ENCODE measurements at places on chromosomes 5 and 9. TPM values are rescaled to one million over a fixed set of nuclear protein-coding genes. Genes with fewer than 3 reads are reported as not detected.

DNA sequence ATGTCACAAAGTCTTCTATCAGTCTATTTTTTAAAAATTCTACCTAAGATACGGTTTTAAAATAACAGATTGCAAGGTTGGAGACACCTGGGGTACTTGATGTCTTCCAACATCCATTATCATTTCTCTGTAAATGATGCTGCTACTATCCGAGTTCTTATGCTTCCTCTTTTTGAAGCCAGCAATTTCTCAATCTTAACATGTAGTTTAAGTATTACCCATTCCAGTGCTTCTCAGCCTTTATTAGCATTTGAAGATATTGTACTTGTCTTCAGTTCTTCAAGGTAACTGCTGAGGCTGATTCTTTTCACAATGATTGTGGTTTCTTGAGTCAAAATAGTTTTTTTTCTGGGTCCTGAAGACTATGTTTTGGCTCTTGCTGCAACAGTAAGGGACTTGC is 96.4 kb upstream of the SELENOP start:
- no peak for DNase-seq

DNA sequence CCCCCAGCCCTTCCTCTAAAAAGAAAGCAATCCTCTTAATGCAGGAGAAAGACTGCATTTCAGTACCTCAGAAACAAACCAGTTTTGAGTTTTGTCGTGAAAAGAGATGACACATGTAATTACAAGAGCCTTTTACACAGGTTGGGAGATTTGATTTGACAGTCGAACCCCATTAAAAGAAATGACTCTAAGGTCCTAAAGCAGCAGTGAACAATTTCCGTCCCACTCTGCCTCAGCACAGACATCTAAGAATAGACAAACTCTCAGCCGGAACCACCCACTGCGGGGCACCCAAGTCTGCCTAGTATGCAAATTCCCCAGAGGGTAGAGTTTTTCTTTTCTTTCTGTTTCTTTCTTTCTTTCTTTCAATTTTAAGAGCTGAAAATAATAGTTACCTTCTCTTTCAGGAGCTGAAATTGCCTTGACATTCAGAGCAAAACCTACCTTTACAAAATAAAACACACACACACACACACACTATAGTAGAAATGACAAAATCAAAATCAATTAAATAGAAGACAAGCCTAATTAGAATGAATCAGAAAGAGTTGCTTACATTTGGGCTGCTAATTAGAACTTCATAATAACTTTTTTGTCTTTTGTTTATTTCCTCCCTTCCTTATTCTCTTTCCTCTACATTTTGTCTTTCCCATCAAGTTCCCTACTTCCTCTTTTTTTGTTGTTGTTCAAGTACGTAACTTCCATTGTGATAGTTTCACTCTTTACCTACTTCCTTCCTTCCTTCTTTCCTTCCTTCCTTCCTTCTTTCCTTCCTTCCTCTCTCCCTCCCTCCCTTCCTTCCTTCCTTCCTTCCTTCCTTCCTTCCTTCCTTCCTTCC is 65.1 kb downstream of the BASP1 start:
- DNase-seq = no peak

DNA sequence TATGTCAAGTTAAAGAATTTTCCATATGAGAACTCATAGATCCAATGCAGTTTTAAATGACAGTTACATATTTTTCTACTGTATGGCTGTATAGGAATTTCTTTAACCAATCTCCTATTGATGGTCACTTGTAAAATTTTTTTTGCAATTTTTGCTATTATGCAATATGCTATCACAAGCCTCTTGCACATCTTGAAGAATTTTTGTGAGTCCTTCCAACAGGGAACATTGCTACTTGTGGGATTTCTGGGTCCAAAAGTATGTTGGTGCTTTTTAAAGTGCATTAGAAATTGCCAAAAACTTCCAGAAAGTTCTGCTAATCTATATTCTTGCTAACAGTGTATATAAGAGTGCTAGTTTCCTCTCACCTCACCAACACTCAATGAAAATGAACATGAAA is 65.1 kb downstream of the NPR3 start:
- no peak for DNase-seq

DNA sequence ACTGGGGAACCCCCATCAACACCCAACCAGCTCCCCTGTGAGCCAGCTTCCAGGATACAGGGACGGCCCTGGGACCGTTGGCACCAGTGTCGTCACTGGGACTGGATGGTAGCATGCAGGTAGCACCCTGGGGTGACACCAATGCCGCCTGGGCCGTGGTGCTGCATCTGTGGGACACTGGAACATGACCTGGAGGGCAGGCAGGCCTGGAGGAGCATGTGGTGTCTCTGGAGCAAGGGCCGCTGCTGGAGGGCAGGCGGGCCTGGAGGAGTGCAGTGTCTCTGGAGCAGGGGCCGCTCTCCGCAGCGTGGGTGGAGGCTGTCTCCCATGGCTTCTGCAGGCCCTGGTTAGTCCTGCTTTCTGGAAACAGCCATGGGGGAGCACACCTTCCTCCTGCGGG is 13.1 kb downstream of the LPCAT1 start:
- no peak for DNase-seq

GRCh38 chr5:35160486-35161116 is 69.7 kb downstream of the PRLR start:
- no peak for DNase-seq

- DNase-seq = peak; percentile 83
Observed at GRCh38 chr5:172133359-172134029, 54.5 kb downstream of the STK10 start.

DNA sequence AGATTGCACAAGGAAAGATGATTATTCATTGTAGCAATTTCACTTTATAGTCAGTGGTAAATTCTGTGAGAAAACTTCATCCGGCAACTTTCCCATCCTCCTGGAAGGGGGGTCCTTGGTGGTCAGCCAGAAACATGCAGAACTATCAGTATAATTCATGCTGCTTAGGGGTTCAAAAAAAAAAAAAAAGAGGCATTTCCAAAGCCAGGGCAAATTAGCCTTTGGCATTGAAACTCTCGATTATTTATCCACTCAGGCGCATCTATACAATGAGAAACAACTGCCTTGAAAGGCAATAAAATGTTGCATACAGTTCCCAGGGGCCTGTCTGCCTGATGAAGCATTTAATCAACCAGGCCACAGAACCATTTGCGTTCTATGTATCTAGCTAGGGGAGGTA is 263.3 kb downstream of the TMEM167A start:
- no peak for DNase-seq

DNA sequence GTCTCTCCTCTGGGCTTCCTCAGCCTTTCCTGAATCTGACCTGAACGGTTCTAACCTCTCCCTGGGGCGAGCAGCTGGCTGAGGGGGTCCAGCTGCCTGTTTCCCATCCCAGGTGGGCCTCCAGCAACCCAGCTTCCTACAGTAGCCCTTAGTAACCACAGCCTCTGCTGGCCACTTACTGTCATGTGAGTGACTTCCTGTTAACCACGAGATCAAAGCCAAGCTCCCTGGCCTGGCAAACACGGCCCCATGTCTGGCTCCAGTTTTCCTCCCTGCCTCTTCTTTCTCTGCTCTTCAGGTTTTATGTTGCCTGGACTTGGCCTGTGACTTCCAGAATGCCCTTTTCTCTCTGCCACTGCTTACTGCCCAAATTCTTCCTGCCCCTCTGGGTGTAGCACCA is 47.2 kb upstream of the DAB2IP start:
- DNase-seq = peak; percentile 20

DNA sequence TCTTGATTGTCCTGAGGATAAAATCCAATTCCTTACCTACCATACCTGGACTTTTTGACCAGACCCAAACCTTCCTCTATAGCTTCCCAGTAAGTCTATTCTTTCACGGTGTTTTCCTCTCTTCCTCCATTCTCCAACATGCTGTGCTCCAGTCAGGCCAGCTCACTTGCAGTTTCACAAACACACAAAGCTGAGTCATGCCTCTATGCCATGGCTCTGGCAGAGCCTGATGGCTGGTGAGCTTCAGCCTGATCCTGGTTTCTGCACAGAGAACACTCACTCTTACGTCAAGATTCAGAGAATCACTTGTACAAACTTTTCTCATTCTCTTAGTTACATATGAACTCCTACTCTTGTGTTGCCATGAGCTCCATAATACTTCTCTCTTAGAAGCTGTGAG is 27.7 kb upstream of the PAX5 start:
- peak; percentile 75 for DNase-seq

- DNase-seq = no peak
Observed at GRCh38 chr5:151071021-151071420, 9.8 kb downstream of the TNIP1 start.

- no peak for DNase-seq
Observed at GRCh38 chr5:175894271-175894670, 22.9 kb downstream of the CPLX2 start.

DNA sequence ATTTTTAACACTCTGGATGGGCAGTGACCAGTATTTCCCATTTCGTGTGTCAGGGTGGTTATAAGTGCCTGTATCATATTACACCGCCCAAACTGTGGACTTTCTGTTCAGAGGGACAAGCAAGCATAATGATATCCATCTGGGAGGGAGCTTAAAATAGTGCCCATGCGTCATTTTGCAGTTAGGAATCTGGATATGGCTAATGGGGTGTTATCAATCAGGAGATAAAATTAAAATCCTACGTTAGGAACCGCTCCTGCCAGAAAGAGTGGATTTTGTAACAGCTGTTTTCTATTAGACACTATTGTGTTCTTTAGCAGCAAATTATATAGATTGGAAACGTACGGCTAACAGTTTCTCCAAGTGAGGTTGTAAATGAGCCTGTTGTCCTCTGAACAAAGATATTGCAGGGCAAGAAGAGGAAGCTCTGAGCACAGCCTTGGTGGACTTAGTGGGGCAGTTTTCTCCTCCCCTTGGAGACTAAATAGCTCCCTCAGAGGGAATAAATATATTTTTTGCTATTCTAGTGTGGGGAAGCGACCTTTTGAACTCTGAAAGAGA is 160.4 kb downstream of the SPATA31D1 start:
- no peak for DNase-seq

GRCh38 chr9:126842977-126843799 is 17.3 kb upstream of the ZBTB34 start:
- DNase-seq = no peak

GRCh38 chr9:21789541-21790037 is 12.8 kb upstream of the MTAP start:
- peak; percentile 80 for DNase-seq

DNA sequence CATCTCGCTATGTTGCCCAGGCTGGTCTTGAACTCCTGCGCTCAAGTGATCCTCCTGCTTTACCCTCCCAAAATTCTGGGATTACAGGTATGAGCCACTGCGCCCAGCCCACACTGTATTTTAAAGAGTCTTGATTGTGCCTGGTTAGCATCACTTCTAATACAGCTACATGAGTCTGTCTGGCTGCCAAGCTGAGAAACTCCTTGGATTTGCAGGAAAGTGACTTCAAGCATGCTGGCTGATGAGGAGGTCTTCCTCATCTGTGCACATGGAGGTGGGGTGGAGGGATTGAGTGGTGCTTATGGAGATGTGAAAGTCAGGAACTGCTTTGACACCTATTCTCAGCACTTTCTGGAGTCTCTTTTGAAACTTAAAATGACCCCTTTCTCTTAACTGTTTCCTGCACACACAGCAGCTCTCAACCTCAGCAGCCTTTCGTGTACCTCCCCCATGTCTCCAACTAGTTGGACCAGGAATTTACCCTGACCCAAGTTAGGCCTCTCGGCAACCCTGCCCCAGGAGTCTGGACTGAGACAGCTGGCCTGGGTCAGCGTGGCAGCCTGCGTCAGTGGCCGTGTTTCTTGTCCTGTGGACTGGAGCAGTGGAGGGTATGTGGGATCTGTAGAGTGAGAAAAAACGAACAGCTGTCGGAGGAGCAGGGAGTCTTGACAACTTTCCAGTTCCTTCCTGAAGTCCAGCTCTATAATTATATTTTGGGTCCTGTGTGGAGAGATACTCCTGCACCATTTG is 72.5 kb downstream of the ACER2 start:
- no peak for DNase-seq

UGT3A2 gene
- total RNA-seq = not detected

CERCAM gene
- total RNA-seq = 65.5 TPM

C9 gene
- total RNA-seq = not detected

OR13J1 gene
- total RNA-seq = not detected

GZMA gene
- 0.16 TPM for total RNA-seq

SOHLH1 gene
- not detected for total RNA-seq

RAPGEF1 gene
- total RNA-seq = 19.2 TPM

CDKN2B-AS1 gene
- total RNA-seq = 2.7 TPM

SLU7 gene
- total RNA-seq = 67.0 TPM

PCA3 gene
- not detected for total RNA-seq

C5orf47 gene
- total RNA-seq = not detected

PCDHGA6 gene
- 0.20 TPM for total RNA-seq
